BE2C (cell line): ENCODE measurements at places on chromosomes 1 and 21.

- DNase-seq: no peak
Observed at GRCh38 chr21:42490720-42491119, 5.3 kb downstream of the RSPH1 start.

GRCh38 chr1:165257969-165258459 lies 98.5 kb downstream of the LMX1A start:
- DNase-seq: peak; percentile 87

GRCh38 chr1:77757066-77757584 lies 2.5 kb downstream of the USP33 start:
- no peak for DNase-seq

DNA sequence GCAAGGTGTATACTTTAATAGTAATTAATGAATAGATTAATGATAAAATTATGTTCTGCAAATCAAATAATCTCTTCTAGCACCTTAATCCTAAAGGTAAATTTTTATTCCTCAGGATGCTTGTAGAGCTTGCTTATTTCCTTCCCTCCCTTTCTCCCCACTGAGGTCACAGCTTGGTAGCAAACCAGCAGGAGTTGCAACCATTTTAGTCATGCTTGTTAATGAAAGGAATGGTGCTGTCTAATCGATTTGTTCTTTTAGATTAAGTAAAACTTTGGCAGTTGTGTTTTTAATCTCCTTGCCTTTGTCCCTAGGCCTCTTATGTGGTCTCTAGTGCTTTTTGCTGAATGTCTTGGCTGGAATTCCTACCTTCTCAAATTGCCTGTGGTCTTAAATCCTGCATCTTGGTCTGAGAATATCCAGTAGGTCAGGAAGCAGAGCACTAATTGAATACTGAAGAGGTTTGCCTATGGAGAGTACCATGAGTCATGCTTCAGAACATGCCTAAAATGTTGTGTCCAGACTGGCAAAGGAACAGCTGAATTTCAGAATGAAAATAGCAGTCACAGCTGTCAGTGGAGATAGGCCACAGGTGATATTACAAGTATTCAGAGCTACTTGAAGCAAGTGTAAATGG lies 36.3 kb upstream of the RWDD3 start:
- no peak for DNase-seq

DNA sequence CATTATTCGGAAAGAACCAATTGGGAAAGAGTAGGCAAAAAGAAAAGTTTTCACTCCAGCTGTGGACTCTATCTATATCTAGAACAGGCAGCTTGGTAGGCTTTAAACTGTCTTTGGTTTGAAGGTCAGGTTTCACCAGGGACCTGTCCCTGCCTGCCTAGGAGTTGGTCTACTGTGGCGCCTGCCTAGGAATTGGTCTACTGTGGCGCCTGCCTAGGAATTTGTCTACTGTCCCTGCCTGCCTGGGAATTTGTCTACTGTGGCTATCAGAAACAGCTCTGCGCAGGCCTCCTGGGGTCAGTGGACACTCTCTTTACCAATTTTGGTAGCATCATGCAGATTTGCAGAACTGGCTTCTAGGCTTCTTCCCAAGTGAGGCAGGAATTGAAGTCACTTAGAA lies 13.8 kb downstream of the USP25 start:
- no peak for DNase-seq

- no peak for DNase-seq
Observed at GRCh38 chr1:51442616-51443015, 76.5 kb downstream of the EPS15 start.

DNA sequence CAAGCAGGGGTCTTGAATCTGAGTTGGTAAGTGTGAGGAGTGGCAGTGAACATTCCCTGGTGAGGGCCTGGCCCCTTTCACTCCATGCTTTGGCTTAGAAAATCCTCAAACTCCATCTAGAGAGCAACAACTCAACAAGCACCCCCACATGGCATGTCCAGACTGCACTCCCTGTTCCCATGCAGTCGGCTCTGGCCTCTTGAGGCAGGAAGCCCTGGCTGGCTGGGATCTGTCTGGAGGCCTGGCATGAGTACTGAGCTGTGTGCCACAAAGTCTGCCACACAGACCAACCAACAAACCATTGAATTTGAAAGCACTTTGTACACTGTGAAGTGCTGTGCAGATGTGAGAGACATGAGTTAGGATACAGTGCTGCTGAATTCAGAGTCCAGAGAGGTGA lies 25.2 kb downstream of the COA7 start:
- DNase-seq: no peak

- DNase-seq: no peak
Observed at GRCh38 chr1:55244476-55245099, 29.4 kb upstream of the USP24 start.

DNA sequence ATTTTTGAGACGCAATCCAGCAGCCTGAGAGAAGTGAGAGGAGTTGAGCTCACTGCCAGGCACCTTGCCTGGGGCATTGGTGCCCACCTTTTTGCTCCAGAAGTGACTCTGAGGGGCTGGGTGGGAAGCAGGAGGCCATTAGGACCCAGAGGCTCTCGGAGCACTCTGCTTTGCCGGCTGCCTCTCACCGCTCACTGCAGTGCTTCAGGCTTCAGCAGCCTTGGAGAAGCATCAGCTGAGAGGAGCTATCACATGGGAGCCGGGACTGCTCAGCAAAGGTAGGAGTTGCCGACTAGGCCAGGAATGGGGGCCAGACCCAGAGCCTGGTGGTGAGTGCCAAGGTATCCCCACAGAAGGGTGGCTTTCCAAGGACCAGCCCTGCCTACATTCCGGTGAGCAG lies at the start of gene GPR61:
GPR61 (plus strand) TSS at position 197 of the 400 bp plus-strand sequence. CDS start 3,151 bp downstream, outside the sequence.
- DNase-seq: no peak

GRCh38 chr21:33124889-33125288 lies 54.9 kb downstream of the OLIG1 start:
- no peak for DNase-seq

- no peak for DNase-seq
Observed at GRCh38 chr1:121586369-121587229, 401.8 kb downstream of the SRGAP2C start.
